ENCODE measurements at places on chromosomes 1 and 21.

DNA sequence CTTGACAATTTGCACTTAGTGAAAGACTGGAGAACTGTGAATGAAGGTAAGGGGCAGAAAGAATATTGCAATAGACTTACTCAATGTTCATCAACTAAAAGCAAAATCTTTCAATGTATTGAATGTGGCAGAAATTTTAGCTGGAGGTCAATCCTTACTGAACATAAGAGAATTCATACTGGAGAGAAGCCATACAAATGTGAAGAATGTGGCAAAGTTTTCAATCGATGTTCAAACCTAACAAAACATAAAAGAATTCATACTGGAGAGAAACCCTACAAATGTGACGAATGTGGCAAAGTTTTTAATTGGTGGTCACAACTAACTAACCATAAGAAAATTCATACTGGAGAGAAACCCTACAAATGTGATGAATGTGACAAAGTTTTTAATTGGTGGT lies 80.7 kb downstream of the JMJD4 start:
- H3K36me3 ChIP-seq, result peaks cover 16% of the 10 kb centered on the region
- H3K27ac ChIP-seq, result no peak overlapping the region
- H3K27me3 ChIP-seq, result no peaks in the 10 kb centered on the region
- DNase-seq, result no peak
- no peaks in the 10 kb centered on the region for H3K4me1 ChIP-seq

GRCh38 chr1:47906527-47907176 lies 90.5 kb downstream of the TRABD2B start:
- no peaks in the 10 kb centered on the region for H3K36me3 ChIP-seq
- no peak overlapping the region for H3K27ac ChIP-seq
- H3K27me3 ChIP-seq, result no peaks in the 10 kb centered on the region
- DNase-seq, result no peak

DNA sequence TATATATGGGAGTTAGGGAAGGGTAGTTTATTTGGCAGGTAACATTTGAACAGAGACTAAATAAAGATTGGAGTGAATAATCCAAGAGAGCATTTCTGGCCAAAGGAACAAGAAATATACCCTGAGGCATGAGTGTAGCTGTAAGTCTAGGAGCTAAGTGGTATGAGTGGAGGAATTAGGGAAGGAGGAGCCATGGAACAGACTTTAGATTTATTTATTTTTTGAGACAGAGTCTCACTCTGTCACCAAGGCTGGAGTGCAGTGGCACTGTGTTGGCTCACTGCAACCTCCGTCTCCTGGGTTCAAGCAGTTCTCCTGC lies 18.4 kb downstream of the CAPZA1 start:
- no peak overlapping the region for H3K4me3 ChIP-seq
- no peaks in the 10 kb centered on the region for H3K36me3 ChIP-seq
- no peak for DNase-seq
- peaks cover 4% of the 10 kb centered on the region for H3K4me1 ChIP-seq
- H3K27me3 ChIP-seq, result no peaks in the 10 kb centered on the region

DNA sequence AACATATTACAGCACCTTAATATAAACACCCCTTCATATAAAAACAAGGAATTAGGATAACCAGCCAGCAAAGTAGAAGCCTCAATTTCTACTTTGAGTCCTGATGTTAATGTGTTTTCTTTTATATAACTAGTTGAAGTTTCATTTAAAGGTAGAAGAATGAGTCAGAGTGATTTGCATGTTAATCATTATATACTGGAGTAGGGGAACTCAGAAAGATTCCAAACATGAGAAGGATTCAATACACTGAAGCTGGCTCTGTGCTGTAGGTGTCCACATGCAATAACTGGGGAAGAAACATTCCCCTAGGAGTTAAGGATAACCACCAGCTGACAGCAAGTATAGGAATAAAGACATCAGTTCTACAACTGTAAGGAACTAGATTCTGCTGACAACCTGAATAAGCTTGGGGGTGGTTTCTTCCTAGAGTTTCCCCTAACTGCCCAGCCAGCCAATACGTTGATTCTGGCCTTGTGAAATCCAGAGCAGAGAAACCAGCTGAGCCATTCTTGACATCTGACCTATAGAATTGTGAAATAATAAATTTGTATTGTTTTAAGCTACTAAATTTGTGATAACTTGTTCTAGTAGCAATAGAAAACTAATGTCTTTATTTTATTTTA lies 33.4 kb upstream of the RNPC3 start:
- H3K4me1 ChIP-seq, result no peaks in the 10 kb centered on the region
- H3K27me3 ChIP-seq, result no peaks in the 10 kb centered on the region
- no peak overlapping the region for H3K4me3 ChIP-seq
- H3K27ac ChIP-seq, result no peak overlapping the region
- no peak for DNase-seq

DNA sequence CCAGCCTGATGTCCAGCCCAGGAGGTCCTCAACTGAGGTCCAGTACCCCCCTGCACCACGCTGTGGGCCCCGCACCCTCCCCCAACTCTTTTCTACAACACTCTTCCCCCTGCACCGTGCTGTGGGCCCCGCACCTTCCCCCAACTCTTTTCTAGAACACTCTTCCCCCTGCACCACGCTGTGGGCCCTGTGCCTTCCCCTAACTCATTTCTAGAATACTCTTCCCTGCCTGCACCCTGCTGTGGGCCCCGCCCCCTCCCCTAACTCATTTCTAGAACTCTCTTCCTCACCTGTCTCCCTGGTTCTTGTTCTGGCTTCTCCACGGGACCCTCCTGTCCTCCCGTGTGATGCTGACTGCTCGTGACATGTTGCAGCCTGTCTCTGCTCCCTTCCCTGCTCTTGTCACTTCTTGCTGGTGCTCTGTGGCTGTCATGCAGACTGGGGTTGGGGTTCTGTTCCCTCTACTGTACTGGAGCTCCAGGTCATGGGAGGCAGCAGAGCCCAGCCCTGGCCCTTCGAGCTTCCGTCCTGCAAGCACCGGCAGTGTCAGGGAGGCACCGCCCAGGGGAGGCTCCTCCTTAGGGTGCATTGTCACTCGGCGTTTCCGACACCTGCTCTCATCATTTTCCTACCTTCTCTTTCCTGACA lies 160.1 kb upstream of the COL6A1 start:
- H3K36me3 ChIP-seq, result no peaks in the 10 kb centered on the region
- H3K4me1 ChIP-seq, result no peaks in the 10 kb centered on the region
- no peak for DNase-seq
- no peak overlapping the region for H3K4me3 ChIP-seq

DNA sequence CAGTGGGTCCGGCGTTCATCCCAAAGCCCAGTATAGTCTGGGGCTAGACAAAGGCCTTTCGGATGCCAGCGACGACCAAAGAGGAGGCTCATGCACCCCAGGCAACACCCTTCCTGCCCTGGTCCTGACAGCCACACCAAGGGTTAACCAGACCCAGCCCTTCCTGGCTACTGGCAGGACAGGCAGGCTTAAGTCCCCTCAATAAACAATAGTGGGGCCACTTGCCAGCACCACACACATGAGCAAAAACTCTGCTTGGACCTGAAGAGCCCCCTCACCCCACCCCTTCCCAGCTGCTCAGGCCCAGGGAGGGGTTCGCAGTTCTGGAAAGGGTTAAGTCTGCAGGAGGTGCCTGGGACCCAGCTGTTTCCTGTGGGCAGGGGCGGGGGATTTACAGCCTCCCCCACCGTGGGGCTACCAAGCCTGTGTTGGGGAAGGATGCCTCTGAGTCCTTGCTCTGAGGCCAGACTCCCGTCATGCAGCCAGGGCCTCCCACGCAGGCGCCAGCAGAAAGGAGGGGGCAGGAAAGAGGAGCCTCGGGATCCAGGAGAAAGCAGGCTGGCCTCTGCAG lies 18.2 kb downstream of the PHLDA3 start:
- H3K36me3 ChIP-seq, result no peaks in the 10 kb centered on the region
- DNase-seq, result peak; percentile 48
- H3K4me1 ChIP-seq, result no peaks in the 10 kb centered on the region
- H3K4me3 ChIP-seq, result no peak overlapping the region
